CD4-positive, alpha-beta memory T cell (primary cell): ENCODE measurements at places on chromosomes 2 and 18. TPM values are rescaled to one million over a fixed set of nuclear protein-coding genes. Genes with fewer than 3 reads are reported as not detected.

- no peak overlapping the region for H3K27ac ChIP-seq
- H3K4me3 ChIP-seq, result no peak overlapping the region
- no peaks in the 10 kb centered on the region for H3K36me3 ChIP-seq
Observed at GRCh38 chr18:45621061-45621511, 5.8 kb downstream of the SLC14A2 start.

- no peak for DNase-seq
- H3K4me3 ChIP-seq, result no peak overlapping the region
- H3K27me3 ChIP-seq, result no peaks in the 10 kb centered on the region
- H3K4me1 ChIP-seq, result no peaks in the 10 kb centered on the region
Observed at GRCh38 chr2:229641676-229642075, 72.7 kb downstream of the DNER start.

The IKZF2 gene
- total RNA-seq, result 15.0 TPM

DNA sequence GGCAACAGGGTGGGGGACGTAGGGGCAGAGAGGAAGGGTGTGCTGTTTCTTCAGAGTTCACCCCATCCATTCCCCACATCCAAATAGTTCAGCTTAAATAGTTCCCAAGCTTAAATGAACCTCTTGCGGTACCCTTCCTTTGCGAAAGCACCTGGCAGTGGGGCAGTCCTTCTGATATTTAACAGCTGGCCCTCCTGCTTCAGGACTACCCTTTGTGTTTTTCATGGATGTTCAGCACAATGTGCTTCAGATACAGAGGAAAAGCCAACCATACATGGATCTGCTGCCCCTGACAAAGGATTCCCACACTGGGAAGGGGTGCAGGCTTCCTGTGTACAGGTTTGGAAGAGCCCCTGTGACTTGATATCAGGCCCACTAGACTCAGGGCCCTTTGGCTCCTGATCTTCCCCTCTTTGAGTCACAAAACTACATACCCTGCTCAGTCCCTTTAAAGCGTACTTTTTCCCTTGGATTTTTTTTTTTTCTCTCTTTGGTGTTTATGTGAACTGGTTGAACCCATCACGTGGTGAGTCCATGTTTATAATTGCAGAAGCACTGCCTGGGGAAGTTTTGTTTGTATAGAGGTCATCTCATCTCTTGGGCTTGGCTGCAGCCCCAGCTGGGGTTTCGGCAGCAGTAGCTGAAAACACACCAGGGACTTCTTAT is 45.3 kb upstream of the IGFBP5 start:
- no peak overlapping the region for H3K27ac ChIP-seq
- H3K36me3 ChIP-seq, result no peaks in the 10 kb centered on the region
- no peak for DNase-seq
- H3K27me3 ChIP-seq, result no peaks in the 10 kb centered on the region
- no peak overlapping the region for H3K4me3 ChIP-seq

The CENPA gene
- not detected for total RNA-seq

The NYAP2 gene
- not detected for total RNA-seq

DNA sequence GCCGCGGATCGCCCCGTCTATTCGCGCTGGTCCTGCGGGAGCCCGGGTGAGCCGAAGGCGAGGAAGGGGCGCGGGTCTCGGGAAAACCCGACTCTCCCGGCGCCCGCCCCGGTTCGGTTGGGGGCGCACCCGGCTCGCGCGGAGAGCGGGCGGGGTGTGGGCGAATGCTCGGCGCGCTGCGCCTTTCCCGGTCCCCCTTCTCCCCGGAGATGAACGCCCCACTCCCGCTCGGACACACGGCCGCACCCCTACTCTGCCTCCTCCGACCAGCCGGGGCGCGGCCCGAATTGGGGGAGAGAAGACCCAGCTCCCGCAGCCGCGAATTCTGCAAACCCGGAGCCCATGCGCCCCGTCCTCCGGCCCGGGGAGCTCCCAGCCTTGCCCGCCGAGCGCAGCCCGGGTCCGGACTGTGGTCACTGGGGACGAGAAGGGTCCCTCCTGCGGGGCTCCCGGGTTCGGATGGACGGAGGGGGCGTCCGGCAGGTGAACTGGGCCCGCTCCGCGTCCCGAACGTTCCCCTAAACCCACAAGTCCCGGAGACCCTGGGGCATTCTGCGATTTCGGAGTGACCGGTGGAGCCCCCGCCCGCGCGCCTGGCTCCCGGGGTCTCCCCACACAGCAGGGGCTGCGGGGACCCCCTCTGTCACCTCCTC is 734 bp downstream of the KCNG2 start:
- no peaks in the 10 kb centered on the region for H3K27me3 ChIP-seq
- H3K36me3 ChIP-seq, result no peaks in the 10 kb centered on the region
- H3K4me1 ChIP-seq, result no peaks in the 10 kb centered on the region
- no peak overlapping the region for H3K27ac ChIP-seq

The METAP1D gene
- 7.2 TPM for total RNA-seq

The RTP5 gene
- not detected for total RNA-seq

DNA sequence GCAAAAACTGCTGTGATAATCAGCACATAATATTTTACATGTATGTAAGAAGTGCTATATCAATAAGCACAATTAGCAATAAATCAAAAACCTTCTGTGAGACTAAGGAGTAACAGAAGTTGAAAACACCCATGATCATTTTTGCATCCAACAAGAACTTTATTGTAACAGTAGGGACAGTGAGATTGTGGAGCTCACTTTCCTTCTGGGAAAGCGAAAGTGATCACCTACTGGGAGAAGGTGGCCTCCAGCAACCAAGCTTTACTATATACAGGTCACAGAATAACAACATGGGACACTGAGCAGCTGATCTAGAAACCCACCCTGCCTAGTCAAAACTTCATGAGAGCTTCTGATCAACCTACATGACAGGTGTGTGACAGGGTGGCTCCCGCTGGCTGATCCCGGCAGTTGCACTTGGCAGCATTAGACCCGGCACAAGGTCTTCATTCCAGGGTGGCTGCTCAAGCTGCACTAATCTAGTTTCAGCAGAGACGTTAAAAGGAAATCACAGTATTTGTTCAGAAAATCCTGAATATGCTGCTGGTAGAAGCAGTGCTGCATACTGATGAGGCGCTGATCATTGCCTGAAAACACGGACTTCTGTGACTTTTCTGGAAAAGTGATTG is 63.5 kb upstream of the ARL5A start:
- no peak overlapping the region for H3K4me3 ChIP-seq
- DNase-seq, result no peak
- no peaks in the 10 kb centered on the region for H3K27me3 ChIP-seq

GRCh38 chr2:43300222-43300621 is 73.8 kb upstream of the ZFP36L2 start:
- H3K4me3 ChIP-seq, result no peak overlapping the region
- H3K27me3 ChIP-seq, result no peaks in the 10 kb centered on the region
- DNase-seq, result no peak
- no peaks in the 10 kb centered on the region for H3K36me3 ChIP-seq

GRCh38 chr18:33470216-33470615 is 29.7 kb upstream of the CCDC178 start:
- DNase-seq, result no peak
- no peaks in the 10 kb centered on the region for H3K4me1 ChIP-seq
- H3K4me3 ChIP-seq, result no peak overlapping the region
- H3K36me3 ChIP-seq, result no peaks in the 10 kb centered on the region
- no peaks in the 10 kb centered on the region for H3K27me3 ChIP-seq
- no peak overlapping the region for H3K27ac ChIP-seq

DNA sequence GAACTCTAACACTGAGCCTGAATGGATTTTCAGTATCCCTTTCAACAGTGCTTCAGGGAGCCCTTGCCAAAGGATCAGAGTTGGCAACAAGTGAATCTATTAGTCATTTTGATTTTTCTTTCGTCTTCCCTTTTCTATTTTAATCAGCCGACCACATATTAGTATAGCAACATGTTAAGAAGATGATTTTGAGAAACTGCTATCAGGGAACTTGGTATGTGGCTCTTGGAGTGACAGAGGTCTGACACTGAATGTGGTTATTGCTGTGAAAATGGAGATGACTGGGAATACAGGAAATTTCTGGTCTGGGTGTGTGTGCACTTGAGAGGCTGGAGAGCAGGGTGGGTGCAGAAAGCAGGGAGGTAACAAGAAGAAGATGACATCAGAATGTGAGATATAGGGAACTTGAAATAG is 28.7 kb upstream of the IL1RL1 start:
- no peak overlapping the region for H3K4me3 ChIP-seq
- no peaks in the 10 kb centered on the region for H3K27me3 ChIP-seq
- H3K27ac ChIP-seq, result no peak overlapping the region
- no peaks in the 10 kb centered on the region for H3K4me1 ChIP-seq
- DNase-seq, result no peak
- H3K36me3 ChIP-seq, result no peaks in the 10 kb centered on the region

The CPO gene
- total RNA-seq, result not detected
